Central memory CD8-positive, alpha-beta T cell (primary cell): ENCODE measurements at places on chromosomes 11 and 22.
A peak's percentile ranks its signal among the peaks of the same experiment; 100 is the strongest.

DNA sequence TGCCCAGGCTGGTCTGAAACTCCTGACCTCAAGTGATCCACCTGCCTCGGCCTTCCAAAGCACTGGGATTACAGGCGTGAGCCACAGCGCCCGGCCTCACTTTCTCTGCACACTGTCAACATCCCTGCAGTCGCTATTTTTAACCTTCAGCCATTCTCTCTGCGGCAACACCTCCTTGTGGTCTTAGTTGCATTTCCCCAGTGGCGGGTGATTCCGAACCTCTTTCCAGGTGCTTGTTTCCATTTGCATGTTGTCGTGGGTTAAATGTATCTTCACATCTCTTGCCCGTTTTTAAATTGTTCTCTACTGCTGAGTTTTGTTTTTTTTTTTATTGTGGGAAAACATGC, 2.2 kb upstream of the SCT start:
- no peak for DNase-seq

DNA sequence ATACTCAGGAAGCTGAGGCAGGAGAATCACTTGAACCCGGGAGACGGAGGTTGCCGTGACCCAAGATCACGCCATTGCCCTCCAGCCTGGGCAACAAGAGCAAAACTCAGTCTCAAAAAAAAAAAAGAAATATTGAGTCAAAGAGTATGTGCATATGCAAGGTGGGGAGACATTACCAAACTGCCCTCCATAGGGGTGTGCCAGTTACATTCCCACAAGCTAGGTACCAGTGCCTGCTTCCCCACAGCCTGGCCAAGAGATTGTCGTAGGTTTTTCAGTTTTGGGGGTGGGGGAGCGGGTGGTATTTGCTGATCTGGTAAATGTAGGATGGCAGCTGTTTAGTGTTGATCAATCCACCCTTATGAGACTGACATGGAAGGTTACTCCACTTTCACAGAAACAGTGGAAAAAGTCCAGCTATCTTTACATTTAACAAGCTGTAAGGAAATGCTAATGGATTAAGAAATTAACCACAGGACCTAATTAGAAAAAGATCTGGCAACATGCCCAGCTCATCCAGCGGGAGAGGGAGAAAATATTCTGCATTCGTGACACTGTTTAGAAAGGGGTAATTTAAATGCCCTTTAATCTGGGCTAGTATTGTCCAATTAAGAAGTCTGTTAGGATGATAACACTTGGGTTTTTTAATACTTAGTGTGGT, 89.4 kb downstream of the PACS1 start:
- no peak for DNase-seq

DNA sequence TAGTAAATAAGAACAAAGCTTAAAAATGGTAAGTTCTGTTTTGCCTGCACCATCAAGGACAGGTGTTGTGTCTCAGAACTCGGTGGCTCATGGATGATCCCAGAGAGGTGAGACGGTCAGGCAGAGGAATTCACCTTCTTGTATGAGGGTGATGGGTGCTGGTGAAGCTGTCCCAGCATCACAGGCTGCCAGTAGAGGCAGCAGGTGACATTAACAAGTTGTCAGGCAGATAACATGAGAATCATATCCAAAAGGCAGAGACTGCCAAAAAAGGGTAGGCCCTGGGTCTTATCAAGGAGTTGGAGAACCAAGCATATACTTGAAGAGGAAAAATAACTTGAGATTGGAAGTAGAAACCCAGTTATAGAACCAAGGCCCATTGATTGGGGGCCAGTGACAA, 437.8 kb downstream of the DYNC2H1 start:
- no peak for DNase-seq

DNA sequence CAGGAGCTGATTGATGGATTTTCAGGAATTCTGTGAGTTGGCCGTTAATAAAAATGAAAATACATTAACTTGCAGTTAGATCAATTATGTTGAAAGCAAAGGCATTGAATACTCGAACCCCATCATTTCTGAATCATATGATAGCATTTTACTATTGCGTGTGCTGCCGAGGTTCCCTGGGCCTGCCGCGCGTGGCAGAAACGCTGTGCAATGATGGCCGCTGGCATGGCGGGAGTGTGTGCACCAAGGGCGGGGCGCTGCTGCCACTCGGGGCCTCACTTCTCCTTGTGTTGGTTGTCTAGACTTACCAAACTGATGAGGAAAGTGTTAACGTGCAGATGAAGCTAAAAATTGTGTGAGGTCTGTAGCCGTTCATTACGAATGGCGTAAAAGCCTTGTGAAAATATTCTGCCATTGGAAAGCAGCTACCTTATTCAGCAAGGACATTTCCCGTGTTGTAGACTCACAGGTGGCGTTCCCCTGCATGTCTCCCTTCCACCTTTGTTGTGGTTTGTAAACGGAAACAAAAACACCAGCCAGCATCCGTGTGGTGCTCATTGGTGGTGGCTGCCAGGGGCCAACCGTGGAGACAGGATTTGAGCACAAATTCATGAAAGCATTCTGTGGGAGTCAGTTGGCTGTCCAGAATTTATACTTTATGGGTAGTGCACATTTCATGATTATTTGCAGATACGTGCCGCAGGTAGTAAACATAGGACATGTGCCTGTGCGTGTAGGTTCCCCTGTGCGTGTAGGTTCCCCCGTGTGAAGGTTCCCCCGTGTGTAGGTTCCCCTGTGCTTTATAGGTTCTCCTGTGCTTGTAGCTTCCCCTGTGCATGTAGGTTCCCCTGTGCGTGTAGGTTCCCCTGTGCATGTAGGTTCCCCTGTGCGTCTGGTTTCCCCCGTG, 5.9 kb upstream of the GRAMD4 start:
- peak; percentile 43 for DNase-seq

DNA sequence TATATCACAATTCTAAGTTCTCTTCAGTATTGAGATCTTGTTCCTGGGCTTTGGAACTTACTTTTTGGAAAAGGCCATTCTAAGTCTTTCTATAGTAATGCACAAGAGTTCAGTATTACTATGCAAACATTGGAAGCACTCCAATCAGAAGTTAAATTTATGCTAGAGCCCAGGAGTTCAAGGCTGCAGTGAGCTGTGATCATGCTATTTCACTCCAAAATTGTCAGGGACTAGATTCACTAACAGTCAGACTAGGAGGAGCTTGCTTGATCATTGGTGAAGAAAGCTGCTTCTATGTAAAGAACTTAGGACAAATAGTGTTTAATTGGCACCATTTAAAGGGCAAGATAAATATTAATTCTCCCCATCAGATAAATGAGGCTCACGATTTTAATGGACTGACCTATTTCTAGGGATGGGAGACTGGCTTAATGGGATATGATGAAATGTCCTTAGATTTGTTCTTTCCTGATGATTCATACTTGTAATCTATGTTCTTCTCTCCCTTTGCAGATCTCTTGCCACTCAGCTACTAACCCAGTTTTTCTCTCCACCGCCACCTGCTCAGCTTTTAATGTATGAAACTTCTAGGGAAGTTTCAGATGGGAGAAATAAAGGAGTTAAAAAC, 32.6 kb upstream of the TMEM123 start:
- no peak for DNase-seq

- no peak for DNase-seq
Measured at GRCh38 chr11:8533332-8533731, 60.7 kb downstream of the STK33 start.

DNA sequence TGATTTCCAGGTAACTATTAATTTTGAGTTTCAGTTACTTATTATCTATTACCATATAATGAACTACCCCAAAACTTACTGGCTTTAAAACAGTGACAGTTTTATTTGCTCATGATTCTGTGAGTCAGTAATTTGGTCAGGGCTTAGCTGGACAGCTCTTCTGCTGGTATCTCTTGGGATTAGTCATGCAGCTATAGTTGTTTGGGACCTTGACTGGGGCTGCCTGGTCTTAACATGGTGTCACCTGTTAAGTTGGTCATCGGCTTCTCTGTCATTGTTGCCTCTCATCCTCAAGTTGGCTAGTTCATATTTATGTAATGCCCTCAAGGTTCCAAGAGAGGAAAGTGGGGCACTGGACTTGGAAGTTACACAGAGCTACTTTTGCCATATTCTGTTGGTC, 177.5 kb downstream of the TMEM135 start:
- DNase-seq = no peak

DNA sequence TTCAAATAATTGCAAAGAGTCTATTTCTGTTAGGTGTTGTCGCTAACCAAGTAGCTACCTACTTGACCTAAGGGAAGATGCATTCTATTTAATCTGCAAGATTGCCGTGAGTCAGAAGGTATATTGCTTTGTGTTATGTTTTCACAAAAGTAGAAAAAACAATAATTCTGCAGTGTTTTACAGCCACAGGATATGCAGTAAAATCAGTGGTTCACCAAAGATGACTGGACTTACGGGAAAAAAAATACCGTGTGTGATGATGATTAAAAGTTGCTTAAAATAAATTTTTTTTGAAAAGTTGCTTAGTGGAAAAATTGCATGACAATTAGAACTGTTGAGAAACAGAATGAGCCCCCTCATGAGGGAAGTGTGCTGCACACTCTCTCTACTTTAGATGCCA, 209.1 kb downstream of the DDX10 start:
- no peak for DNase-seq

- DNase-seq = no peak
Measured at GRCh38 chr22:42368379-42369249, 63.6 kb downstream of the NFAM1 start.

- DNase-seq = no peak
Measured at GRCh38 chr11:90220391-90220790, 2.5 kb downstream of the CHORDC1 start.
